ENCODE measurements at places on chromosomes 12 and 14.

- peak; percentile 19 for DNase-seq
Observed at GRCh38 chr12:119036878-119037825, 55.8 kb downstream of the SRRM4 start.

- DNase-seq, result no peak
Observed at GRCh38 chr12:79939728-79940310, 4.9 kb upstream of the PPP1R12A start.

GRCh38 chr12:48988030-48988649, 10.0 kb downstream of the WNT1 start:
- DNase-seq, result peak; percentile 39

DNA sequence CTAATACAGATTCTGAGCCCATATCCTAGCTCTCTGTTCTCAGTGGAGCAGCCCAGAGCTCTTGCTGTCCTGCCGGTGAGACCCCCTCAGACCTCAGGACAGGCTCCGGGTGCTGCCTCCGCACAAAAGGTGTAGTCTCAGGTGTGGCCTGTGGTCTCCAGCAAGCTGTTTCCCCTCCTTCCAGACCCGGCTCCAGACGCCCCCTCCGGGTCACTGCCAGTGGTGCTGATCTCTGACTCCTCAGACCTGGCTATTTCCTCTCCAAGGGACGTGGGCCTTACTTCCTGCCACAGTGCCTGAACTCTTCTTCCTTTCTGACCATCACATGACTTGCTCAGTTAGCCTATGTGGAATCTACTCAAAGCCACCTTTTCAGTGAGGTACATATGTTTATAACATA, 337.5 kb downstream of the GLT1D1 start:
- no peak for DNase-seq

DNA sequence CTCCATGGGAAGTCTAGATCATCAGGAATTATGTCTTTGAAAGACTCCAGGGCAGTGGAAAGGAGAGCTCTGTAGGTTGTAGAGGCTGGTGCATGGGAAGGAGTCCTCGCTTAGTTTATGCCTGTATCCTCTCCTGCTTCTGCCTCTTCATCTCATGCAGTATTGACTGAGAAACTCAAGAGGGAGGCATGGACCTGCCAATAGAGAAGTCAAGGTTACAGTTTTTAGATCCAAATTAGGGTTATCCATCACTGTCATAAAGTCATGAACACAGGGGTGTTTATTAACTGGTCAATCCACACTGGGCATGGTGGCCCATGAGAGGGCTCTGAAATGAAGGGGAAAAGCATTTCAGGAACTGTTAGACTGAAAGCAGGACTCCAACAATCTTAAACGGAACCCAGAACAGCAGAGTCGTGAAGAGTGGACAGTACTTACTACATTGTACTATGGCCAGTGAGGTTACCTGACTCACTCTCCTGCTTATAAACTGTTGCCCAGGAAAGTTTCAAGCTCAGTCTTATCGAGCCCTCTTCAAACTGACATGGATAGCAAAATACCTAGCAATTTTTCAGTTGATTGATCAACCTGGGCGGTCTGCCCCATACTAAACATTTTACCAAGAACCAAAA, 30.1 kb upstream of the DHRS7 start:
- no peak for DNase-seq
